ENCODE measurements at places on chromosomes 12 and 14.

GRCh38 chr12:24307716-24308335, 358.4 kb upstream of the SOX5 start:
- no peak for DNase-seq

DNA sequence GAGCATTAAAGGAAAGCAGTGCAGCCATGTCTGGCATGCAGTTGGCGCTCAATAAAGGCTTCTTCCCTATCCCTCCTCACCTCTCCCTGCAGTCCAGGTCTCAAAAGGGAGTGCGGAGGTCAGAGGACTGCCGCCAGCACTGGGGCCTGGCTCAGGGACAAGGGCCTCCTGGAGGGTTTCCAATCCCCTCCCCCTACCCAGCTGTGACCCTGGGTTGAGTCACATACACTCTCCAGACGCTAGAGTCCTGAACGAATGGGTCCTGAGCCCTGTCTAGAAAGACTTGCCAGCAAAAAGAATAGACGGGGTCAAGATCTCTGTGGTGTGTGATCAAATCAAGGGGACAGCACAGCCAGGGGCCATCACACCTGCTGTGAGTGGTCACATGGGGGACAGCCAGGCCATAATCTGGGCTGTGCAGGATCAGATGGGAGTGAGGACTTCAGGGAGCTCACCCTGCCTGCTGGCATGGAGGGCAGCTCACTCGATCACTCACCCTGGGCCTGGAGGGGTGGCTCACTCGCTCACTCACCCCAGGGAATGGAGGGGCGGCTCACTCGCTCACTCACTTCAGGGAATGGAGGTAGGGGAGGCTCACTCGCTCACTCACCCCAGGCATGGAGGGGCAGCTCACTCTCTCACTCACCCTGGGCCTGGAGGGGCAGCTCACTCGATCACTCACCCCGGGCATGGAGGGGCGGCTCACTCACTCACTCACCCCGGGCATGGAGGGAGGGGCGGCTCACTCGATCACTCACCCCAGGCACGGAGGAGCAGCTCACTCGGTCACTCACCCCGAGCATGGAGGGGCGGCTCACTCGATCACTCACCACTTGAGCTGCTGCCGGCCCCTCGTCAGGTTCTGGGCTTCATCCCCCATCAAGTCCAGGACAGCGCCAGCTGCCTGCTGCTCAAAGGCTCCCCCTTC, 12.8 kb downstream of the CFAP73 start:
- no peak for DNase-seq

DNA sequence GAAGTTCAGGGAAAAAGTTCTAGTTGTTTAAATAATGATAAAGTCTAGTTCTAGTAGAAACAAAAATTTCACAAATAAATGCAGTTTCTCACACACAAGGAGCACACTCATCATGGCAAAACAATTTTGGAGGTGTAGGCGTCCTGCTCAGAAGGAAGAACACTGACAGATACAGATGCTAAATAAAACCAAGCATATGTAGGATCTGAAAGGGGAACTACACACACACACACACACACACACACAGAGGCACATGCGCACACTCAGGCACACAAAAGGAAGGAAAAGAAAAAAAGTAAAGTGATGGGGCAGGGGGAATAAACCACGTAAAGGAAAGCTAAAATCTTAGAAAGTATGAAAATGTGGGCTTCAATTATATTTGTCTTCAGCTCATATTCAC, 117.7 kb downstream of the SOX5 start:
- DNase-seq, result no peak

DNA sequence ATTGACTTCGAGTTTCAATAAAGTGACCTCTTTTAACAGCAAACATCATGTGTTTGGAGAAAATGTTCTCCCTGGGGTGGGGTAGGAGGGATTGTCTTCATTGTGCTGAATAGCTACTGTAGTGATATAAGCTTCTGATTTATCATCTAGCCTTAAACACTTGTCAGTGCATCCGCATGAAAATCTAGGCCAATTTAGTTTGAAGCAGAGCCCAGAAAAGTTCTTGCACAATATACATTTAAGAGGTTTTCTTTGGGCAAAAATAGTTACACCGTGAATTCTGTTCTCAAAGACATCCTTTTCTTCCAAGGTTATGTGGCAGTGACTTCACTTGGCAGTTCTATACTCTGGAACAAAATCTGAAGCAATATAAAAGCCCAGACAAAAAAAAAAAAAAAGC, 136.0 kb upstream of the IFNG-AS1 start:
- DNase-seq, result no peak

GRCh38 chr12:129201029-129201428, 347.8 kb downstream of the GLT1D1 start:
- DNase-seq, result no peak

- DNase-seq, result no peak
Measured at GRCh38 chr14:52352569-52352968, 38.5 kb downstream of the PTGER2 start.

DNA sequence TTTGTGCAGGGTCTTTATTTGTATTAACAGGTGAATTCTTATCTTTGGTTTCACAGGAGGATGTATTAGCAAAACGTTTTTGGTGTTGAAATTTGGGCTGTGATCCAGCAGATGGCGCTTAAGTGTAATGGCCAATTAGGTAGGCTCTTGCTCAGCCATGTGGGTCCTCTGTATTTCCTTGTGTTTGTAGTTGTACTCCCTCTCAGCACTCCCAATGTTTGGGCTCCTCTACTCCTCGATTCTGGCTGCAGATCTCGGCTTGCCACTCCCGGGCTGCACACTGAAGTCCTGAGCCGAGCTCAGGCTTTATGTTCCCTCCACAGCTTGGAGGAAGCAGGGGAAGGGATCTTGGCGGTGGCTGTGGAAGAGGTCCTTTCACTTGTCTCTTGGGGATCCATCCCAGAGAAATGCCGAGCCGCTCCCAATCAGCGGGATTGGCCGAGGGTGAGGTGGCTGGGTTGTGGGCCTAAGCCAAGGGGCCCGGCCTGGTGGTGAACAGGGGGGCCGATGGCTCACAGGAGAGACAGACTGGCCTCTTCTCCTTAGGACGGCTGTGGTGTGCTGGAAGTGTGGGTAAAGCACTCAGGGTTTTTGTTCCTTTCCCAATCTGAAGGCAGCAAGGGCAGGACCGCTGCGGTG, 133.7 kb downstream of the AEBP2 start:
- DNase-seq, result peak; percentile 16

DNA sequence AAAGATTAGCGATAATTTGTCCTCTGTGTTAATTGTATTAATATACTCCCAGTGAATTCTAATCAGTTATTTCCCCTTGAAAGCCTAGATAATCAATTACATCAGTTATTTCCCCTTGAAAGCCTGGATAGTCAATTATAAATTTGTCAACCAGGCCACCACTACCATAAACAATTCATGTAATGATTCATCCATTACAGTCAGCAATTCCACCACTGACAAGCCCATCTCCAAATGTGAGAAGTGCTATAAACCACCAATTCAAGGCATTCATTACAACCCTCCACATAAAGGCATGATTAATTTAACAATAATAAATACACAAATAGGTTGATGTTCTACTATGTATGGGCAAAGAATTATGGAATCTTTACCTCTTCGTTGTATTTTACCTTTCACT, 40.9 kb downstream of the INTS13 start:
- no peak for DNase-seq

- DNase-seq, result no peak
Measured at GRCh38 chr12:74021937-74022336, 515.7 kb upstream of the ATXN7L3B start.

DNA sequence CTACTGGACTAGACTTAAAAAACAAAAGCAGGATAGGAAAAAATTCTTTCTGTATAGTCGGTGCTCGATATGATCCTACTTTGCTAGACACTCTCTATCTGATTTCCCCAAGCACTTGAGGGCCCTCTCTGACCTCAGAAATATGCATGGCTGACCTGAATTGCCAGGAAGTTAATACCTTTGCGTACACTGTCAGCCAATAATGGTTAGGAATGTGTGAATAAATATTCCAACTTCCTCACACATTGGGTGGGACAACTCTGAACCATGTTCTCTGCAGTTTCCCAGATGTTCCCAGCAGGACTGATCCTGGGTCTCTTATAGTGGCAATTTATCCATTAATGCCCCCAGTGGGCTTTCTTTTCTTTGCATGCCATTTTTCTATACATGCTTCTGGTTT, 20.5 kb upstream of the RPL10L start:
- DNase-seq, result no peak

- no peak for DNase-seq
Measured at GRCh38 chr12:70875628-70876027, 44.9 kb downstream of the PTPRR start.

DNA sequence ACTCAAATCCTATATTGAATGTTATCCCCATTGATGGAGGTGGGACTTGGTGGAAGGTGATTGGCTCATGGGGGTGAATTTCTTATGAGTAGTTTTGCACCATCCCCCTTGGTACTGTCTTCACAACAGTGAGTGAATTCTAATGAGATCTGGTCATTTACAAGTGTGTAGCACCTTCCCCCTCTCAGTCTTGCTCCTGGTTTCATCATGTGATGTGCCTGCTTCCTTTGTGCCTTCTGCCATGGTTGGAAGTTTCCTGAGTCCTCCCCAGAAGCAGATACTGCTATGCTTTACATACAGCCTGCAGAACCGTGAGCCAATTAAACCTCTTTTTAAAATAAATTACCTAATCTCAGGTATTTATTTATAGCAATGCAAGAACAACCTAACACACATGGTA, 302.4 kb upstream of the KITLG start:
- DNase-seq, result no peak

- no peak for DNase-seq
Measured at GRCh38 chr12:13503094-13503835, 306.7 kb downstream of the EMP1 start.

DNA sequence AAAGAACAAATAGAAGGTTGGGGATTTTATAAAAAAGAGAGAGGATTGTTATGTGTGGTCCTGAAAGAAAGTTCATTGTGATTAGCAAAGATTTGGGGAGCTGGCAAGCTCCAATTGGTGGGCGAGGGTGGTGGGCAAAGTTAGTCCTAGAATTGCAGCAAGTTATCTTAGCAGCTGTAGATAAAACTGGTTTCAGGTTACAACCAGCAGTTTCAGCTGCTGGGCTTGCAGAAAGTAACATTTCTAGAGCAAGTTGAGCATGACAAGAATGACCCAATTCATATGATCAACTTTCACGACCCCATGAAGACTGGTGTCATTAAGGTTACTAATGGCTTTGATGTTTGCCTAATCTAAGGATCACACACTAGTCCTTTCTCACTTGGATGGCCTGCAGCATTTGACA, 177.9 kb upstream of the NUDT4 start:
- no peak for DNase-seq

DNA sequence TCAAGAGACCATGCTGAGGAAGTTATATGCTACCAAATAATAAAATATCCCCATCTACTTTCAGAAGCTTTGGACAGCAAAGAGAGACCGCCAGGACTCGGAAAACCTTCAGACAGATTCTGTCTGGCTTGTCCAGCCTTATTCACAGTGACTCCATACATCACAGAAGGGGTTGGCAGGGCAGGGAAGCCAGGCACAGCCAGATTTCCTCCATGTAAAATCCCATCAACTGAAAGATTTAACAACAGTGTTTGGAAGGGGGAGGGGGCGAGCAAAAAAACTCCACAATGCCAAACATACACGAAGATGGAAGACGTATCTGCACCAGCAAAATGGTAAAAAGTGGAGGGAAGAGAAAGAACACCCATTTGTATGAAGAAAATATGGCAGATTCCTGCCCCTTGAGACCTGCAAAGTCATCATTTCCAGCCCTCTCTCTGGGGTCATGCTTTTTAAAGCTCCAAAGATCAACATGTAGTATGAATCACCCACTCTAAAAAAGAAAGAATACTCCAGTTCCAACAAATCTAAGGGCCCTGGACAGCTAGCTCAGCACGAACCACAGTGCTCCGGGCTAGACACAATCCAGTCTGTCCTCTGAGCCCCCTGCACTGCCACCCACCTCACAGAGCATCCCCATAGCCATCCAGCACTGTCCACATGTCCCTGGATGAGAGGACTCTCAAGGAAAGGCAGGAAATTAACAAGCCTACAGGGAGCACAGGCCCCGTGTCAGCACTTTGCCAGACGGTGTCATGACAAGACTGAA, 116.4 kb downstream of the DICER1 start:
- no peak for DNase-seq

DNA sequence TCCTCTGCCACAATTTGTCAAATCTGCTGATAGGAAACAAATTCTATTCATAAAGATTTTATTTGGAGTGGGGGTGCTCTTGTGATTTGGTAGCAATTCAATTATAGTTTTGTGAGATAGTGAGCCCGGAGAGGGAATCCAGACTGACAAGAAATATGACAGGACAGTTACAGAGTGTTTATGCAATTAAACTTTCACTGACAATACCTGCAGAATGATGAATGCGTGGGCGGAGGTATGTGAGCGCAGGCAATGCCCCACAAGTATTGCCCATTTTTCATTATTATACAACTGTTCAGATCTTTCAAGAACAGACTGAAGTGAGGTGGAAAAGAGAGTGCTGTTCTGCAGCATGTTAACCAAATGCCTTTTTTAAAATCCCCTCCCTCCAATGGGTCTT, 259.0 kb downstream of the EGLN3 start:
- DNase-seq, result no peak

DNA sequence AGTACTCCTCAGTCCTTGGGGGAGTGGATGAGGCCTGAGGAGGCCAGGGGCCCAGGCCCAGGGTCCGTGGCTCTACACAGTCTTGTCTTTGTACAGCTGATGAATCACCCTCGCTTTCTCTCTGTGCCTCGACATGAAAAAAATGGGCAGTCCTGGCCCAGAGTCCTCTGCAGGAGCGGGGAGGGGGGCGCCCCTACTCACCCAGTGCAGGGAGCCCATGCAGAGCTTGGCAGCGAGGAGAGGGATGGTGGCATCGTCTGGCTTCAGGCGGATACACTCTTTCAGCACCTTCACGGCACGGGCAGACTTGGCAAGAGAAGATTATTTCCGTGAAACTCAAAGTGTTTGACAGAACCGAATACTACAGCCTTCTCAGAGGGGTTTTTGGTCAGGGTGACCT, 159.3 kb downstream of the TTC7B start:
- DNase-seq, result no peak

GRCh38 chr14:72013721-72014345, 81.6 kb downstream of the RGS6 start:
- DNase-seq, result no peak

GRCh38 chr12:120292661-120293531, at the start of gene RNU4-1:
Gene RNU4-1 (minus strand): TSS chr12:120293237.
- DNase-seq, result peak; percentile 76
